Upper lobe of right lung (tissue), 1 donor: ENCODE measurements at places on chromosomes 2 and 18.

GRCh38 chr2:186599186-186599778, 9.4 kb downstream of the ITGAV start:
- DNase-seq = no peak

DNA sequence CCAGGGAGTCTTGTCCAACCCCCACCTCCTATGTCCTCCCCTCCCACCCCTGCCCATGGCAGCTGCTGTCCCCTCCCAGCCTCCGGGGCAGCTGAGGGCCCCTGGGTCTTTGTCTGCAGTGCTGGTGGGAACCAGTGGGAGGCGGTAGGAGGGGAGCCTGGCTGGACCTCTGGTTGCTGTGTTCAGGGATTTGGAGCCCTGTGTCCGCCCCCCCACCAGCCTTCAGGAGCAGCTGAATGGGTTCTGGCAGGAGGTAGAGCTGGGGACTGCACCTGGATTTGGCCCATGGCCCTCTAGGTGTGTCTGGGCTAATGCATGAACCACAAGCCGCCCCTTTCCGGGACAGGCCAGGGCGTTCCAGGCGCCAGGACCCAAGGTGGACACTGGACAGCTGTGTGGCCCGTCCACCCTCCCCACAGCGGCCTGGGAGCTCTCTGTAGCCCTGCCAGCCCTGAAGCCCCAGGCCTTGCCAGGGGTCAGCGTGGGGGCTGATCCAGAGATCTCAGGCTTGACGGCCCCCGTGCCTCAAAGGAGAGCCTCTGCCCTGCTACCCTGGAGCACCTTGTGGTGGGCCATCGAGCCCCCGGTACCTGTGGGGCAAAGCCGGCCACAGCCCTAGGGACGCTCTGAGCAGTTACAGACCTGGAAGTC, 25.4 kb downstream of the GPC1 start:
- peak; percentile 57 for DNase-seq

- DNase-seq = no peak
Observed at GRCh38 chr18:6959110-6959509, 158.5 kb downstream of the LAMA1 start.

DNA sequence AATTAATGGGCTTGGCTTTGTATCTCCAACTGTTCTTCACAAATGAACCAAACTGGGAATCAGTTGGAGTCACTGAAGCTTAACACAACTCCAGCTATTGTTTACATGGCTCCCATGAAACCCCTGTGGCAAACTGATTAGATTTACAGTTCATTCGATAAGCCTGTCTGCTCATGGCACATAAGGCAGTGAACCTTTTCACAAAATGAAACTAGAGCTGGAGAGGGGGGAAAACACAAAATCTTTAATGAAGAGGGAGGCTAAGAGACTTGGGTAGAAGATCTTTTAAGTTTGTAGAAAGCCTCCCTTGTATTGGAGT, 11.6 kb upstream of the ITGA6 start:
- DNase-seq = no peak

- no peak for DNase-seq
Observed at GRCh38 chr2:224562831-224563230, 22.3 kb downstream of the CUL3 start.

- DNase-seq = no peak
Observed at GRCh38 chr2:58798676-58799208, 557.6 kb upstream of the FANCL start.

DNA sequence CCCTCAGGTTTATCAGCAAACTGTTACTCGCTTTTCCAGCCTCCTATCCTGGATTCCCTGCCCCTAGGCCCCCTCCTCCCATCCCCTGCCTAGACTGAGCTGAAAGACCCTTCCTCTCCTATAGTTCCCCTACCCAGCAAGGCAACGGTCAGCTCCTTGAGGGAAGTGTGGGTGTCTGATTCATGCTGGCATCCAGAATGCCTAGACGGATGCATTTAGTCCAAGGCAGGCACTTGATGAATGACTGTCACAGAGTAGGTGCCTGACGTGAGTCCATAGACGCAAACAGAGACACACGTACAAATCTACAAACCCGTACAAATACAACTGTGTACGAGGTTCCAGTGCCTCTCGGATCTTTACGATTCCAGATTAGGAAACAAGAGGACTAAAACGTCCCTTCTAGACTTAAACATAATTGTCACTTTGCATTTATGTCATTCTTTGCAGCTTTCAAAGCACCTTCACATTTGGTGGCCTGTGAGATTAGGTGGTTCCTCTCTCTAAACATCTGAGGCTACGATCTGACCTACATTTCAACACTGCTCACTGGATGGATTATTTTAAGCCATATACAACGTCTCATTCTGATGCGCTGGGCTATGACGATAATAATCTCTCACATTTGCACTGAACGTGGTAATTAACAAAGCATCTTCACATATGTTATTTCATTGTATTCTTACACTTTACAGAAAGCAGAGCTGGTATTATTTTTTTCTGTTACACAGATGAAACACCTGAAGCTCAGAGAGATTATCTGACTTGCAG, 36.7 kb downstream of the DNMT3A start:
- DNase-seq = no peak

- no peak for DNase-seq
Observed at GRCh38 chr18:55163550-55163949, 204.3 kb upstream of the CCDC68 start.

DNA sequence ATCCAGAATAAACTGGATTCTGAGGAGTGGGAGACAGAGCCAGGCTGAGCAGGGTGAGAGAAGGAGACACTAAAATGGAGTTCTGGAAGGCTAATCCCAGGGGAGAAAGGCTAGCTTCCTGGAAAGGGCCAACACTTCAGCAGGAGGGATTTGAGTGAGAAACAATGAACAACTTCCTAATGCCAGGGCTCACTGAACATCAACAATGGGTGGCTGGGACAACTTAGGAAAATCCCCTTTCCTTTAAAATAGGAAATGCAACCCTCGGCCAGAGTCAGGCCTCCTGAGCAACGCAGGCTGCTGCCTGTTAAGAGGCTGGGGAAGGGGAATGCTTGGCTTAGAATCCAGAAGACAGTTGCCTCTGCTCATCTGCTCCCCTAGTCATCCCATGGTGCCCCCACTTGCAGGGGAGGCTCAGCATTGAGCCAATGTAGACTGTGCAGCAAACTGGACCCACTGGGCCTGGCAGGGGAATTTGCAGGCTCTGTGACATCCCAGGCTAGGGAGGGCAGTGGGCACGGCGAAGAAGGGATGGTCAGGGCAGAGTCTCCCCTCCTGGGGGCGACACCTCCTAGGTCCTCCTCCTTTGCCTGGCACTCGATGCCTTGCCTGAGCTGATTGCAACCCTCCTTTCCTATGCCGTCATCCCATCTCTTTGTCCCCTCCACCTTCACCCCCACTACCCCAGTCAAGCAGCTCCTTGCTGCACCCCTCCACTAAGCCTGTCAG, 182.5 kb downstream of the TNS1 start:
- no peak for DNase-seq

- no peak for DNase-seq
Observed at GRCh38 chr2:130354139-130354428, 1.8 kb upstream of the PTPN18 start.

DNA sequence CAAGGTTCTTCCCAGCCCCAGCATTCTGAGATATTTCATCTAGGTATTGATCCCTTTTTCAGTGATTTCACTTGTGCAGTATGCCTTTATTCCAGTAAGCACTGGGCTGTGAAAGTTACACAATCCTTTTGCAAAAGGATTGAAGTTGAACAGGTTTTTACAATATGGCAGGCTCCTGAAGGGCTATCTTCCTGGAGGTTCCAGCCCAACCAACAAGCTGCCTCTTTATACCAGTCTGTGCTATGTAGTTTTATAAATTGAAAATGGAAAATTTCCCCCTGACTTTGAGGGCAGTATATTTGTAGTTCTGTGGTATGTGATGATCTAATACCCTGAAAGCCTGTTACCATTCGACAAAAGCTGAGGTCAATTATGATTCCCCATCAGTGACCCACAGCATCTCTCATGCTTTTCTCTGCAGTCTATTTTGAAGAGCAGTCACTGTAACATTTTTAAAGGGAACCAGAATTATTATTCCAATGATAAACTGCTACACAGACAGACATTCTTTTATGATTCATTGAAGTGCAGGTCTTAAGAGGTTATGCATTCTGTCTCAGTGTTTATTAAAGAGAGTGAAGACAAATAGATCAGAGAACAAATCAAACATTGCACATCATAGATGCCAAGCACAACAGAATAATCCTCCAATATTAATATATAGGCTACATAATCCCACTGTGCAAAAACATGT, 35.2 kb upstream of the STPG4 start:
- no peak for DNase-seq

GRCh38 chr2:165898381-165898780, 55.2 kb downstream of the TTC21B start:
- DNase-seq = no peak

- no peak for DNase-seq
Observed at GRCh38 chr2:230665263-230665691, 47.4 kb upstream of the CAB39 start.

GRCh38 chr2:24334245-24334633, 26.1 kb downstream of the ITSN2 start:
- peak; percentile 68 for DNase-seq
